IPS-NIHi11 (cell line): ENCODE measurements at places on chromosomes 16 and 17.

DNA sequence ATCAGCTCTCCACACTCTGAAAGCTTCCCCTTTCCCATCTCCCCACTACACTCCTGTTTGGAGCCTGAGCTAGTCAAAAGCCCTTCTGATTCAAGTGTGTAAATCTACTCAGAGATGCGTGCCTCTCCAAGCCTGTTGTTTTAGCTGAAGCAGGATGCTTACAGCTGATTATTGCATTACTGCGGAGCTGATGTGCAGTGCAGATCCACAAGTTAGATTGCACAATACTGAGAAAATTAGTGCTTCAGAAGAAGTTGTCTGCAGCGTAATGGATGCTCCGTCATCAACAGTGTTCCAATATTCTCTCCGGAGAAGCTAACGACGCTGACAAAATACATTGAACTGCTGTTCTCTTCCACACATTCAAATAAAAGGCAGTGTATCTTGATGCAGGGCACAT is 44.8 kb upstream of the NLRP1 start:
- DNase-seq, result no peak

- no peak for DNase-seq
These were observed 120.3 kb downstream of the MRM1 start for GRCh38 chr17:36721560-36722120.

GRCh38 chr17:13437966-13438779 is 163.6 kb downstream of the HS3ST3A1 start:
- no peak for DNase-seq

GRCh38 chr16:28623172-28623711 is 13.4 kb upstream of the SULT1A1 start:
- DNase-seq, result peak; percentile 71

- DNase-seq, result no peak
These were observed 562.8 kb upstream of the GOT2 start for GRCh38 chr16:59296888-59297287.

DNA sequence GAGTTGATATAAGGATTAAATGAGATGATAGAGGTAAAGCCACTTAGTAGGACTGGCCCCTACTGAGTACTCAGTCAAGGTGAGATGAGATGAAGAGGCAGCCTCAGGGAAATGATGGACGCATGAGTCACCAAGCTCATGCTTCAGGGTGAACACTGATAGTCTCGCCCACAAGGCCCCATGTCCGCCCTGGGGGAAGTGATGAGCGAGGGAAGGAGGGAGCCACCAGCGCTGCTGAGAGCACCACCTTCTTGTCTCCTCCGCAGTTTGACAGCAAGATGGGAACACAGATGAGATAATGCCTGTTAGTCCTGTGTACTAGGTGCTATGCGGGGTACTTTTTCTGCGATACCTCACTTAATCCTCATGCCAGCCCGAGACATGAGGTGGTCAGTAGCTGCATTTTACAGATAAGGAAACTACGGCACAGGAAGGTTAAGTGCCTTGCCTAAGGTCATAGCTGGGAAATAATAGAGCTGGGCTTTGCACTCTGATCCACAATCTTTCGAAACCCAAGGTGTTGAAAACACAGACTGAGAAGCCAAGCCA is 383.0 kb downstream of the CPPED1 start:
- no peak for DNase-seq

DNA sequence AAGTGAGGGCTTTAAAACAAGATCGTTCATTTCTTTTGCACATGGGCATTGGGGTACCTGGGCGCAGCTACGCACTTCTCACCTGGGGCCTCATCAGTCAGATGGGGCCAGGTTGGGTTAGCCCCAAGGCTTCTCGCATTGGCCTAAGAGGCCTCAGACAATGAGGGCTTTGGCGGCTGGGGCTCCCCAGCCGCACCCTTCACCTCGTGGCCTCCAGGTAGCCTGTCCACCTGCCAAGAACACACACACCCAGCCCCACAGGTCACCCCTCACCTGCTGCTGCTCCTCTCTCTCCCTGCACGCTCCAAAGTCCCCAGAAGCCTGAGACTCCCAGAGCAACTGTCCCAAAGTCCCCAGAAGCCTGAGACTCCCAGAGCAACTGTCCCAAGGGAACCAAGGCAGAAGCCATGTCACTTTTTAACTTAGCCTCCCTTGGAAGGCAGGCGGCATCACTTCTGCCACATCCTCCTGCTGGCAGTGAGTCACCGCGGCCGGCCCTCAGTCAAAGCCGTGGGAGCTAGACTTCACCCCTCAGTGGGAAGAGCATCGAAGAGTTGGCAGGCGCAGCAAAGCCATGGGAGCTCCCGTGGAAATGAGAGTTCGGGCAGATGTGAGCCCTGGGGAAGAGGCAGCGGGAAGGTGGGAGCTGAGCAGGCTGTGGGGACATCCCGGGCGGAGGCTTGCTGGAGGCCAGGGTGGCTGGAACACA is 78.9 kb upstream of the PLCG2 start:
- DNase-seq, result no peak

DNA sequence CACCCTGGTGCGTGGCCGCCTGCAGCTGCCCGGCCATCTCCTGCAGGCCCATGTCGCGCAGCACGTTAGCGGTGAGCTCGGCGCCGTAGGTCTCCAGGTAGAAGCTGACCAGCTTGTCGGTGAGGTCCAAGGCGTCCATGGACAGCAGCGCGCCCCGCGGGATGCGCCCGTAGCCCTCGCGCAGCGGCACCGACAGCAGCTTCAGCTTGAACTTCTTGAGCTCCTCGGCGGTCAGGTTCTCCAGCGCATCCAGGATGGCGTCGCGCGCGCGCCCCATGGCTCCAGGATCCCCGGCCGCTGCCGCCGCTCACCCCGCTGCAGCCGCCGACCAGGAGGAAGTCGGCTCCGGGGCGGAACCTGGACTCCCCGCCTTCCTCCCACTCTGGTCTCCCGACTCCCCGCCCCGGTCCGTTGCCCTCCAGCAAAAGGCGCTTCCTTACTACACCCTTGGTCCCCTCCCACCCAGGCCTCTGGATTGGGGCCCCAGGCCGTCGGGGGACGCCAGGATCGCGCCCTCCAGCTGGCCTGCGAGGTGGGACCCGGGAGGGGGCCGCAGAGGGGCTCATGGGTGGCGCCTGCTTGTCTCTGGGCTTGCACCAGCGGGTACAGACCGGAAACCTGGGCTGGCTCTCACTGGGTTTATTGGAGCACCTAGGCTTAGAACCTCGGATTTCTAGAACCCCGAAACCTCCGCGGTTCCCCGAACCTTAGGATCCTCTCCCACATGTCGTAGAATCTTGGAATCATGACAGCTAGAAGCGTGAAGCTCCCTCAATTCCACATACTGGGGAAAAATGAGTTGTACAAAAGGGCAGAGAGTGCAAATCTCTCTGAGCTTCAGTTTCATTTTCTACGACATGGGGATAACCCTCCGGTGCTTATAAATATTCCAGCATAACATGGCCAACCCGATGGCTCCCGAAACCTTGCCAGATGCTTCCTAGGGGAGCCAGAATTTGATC is at the start of gene PYCARD:
TSS of gene PYCARD (minus strand) at position 347 of the 962 bp plus-strand sequence. CDS start at position 277, 70 bp downstream.
- DNase-seq, result peak; percentile 64

GRCh38 chr17:81923302-81924260 is 4.0 kb downstream of the MAFG start:
- peak; percentile 62 for DNase-seq

DNA sequence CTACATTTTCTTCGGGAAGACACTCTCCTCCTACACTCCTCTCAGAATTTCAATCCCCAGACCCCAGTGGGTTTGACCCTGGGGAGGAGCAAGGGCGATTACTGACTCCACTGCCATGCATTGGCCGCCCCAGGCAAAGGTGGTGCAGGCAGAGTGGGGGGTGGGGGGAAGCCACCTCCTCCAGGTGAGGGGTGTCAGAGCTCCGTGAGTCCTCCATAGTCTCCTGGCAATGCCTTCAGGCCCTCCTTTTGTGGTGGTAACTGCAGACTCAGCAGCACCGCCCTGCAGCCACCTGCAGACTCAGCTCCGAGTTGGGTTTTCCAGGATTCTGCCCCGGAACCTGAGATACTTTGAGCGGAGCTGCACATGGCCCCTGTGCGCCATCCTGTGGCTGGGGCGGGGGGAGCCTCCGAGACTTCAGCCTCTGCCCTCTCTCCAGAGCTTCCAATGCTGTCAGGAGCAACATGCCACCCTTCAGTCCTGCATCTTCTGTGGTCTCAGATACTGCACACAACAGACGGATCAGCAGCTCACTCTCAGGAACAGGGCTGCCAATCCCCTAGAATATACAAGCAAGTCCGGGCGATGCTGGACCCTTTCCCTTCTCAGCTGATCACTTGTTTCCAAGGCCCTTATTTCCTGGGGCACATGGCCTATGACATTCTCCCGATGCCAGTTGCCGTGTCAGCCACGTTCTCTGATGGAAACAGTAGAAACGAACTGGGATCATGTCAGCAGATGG is 2.4 kb upstream of the SLC47A2 start:
- DNase-seq, result peak; percentile 70

DNA sequence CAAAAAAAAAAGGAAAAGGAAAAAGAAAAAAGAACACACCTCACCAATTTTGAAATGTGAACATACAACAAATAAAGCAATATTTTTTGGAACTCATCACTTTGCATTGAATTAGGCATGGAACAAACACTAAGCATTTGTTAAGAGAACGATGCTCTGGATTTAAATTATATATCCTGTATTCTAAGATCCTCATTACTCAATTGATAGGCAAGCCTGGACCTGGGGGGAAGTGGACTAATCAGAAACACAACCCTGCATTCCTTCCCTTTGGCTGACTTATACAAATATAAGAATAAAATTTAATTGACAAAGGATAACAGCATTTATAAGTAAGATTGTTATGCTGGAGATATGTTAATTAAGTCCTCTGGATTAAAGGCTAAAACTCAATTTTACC is 2.2 kb downstream of the GJC1 start:
- DNase-seq, result no peak

- no peak for DNase-seq
These were observed 22.9 kb downstream of the ALDH3A2 start for GRCh38 chr17:19671433-19671832.

DNA sequence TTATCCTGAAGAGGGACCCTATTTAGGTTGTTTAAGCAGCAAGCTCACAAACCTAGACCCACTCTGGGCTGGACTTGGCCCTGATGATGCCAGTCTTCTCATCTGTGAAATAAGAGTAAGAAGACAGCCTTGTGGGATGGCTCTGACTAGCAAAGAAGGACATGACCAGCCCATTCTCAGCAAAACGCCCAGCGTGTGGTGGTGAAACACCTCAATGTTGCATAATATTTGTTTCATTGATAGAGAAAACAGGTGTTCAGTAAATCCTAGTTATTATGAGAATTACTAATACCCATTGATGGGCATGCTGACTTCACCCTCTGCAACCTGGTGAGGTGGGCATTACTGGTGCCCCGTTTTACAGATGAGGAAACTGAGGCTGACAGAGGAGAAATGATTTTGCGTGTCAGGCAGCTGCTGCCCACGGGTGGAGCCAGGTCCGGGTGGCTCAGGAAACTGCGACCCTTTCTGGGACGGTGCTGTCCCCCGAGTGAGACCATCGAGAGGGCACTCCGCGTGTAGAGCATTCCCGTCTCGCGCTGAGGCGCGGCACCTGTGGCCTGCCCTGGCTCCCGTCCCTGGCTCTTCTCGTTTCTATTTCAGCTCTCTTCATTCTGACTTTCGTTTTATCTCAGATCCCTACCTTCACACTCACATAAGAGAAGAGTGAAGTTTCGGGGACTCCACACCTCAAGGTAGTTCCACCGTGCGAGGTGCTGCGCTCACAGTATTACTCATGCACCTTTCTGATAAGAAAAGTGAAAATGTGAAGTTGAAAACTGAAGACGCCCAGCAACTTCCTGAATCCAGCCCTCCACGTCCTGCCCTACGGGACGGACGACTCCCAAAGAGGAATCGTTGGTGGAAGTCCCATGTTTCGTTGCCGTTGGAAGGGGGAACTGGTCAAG is 48.5 kb downstream of the IRF8 start:
- no peak for DNase-seq

DNA sequence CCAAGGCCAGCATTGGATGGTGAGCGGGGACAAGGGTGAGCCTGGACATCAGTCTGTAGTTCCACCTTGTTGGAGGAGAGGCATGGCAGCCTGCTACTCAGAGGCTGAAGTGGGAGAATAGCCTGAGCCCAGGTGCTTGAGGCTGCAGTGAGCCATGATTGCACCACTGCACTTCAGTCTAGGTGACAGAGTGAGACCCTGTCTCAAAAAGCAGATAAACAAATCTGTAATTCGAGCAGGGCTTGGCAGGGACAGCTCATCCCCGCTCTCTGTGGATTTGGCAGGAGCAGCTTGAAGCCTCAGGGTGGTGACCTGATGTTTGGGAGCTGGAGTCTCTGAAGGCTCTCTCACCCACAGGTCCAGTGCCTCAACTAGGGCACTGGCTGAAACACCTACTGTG is 38.6 kb upstream of the ZCCHC14 start:
- DNase-seq, result no peak

- DNase-seq, result peak; percentile 91
These were observed 2.4 kb upstream of the BCKDK start for GRCh38 chr16:31105677-31106213.

DNA sequence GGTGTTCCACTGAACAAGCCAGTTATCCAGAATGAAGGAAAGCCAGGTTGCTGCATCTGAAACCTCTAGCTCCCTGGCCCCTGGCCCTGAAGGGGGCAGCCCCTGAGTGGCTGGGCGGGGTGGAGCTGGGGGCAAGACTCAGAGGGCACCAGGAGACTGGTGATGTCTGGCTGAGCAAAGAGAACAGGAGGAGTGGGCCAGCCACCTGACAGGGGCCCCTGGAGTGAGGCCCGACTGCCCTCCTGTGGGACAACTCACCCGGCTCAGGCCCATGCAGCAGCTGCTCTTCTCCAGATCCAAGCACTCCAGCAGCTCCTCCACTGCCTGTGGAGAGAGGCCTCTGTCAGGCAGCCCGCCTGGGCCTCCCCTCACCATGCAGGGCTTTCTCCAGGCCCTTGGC is 60.4 kb downstream of the PIPOX start:
- DNase-seq, result no peak

GRCh38 chr16:46808997-46809396 is 22.0 kb downstream of the C16orf87 start:
- DNase-seq, result no peak

- no peak for DNase-seq
These were observed 100.8 kb upstream of the XYLT1 start for GRCh38 chr16:17571499-17572093.

DNA sequence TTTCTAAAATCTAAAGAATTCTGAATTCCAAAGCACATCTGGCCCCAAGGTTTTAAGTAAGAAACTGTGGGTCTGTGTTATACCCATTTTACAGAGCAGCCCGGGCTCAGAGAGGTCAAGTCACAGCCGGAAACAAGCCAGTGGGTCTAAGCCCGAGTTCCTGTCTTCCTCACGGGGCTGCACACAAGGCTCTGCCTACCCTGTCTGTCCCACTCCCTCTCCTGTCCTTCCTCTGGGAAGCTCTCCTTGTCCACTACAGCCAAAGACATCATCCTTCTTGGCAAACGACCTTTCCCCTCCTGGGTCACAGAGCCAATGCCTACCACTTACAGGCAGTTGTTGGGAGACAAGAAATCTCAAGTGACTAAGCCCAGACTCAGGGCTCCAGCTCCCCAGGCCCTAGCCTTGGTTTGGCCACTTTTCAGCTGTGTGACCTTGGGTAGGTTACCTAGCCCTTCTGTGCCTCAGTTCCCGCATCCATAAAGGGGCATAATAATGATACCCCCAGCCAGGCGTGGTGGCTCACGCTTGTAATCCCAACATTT is 55.6 kb upstream of the MAP3K14 start:
- no peak for DNase-seq
